Activated CD8-positive, alpha-beta memory T cell treated with anti-CD3 and anti-CD28 coated beads for 4 hours (primary cell): ENCODE measurements at places on chromosomes 6 and 20.

GRCh38 chr20:58238490-58238889 is 10.0 kb upstream of the ANKRD60 start:
- no peak for DNase-seq

- no peak for DNase-seq
These were observed 90.1 kb upstream of the MAP7 start for GRCh38 chr6:136640132-136640915.

DNA sequence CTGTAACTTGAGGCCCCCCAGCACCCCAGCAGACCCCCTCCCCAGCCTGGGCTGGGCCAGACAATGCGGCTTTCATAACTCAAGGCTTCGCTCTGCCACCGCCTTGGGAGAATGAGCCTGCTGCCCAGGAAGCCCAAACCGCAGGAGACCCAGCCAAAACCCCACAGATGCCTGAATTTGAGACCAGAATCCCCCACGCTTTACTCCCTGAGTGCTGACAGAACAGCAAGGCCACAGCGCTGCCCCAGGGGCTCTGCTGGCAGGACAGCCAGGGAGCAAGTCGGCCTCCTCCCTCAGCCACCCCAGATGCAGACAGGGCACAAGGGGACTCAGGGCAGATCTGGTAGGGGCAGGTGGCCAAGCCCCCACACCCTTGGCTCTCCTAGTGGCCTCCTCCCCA is 2.2 kb downstream of the MDFI start:
- DNase-seq: no peak

DNA sequence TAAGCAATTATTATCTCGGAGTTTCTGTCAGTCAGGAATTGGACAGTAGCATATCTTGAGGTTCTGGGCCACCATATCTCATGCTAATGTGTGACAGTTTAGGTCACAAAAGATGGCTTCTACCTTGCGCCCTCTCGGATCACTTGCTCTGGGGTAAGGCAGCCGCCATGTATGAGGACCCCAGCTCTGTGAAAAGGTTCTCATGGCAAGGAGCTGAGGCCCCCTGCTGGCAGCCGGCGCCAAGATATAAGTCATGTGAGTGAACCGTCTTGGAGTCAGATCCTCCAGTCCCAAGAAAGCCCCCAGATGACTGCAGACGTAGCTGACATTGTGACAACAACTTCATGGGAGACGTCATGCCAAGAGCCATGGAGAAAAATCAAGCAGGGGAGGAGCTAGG is 670.8 kb downstream of the KIF16B start:
- no peak for DNase-seq

- no peak for DNase-seq
These were observed 7.5 kb downstream of the BCAS1 start for GRCh38 chr20:54062812-54063280.

DNA sequence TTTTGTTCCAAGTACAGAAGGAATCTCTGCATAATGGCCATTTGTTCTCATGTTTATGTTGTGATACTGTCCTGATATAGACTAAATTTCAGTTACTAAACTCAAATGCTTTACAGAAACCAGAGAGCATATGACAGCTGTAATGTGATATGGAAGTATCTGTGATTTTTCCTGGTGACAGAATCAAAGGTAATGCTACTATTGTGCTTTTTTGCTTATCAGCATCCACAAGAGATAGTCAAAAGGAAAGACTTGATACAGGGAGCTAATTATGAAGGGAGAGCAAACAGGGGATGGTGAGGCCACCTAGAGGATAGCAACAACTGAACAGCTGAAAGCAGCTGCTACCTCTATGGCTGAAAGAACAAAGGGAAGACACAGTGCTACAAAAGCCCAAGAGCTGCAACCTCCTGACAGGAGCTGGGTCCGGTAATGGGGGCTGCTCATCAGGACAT is 181.4 kb downstream of the PHF3 start:
- no peak for DNase-seq

GRCh38 chr20:51542571-51543421 is at the start of gene NFATC2:
Gene NFATC2 (minus strand): TSS chr20:51542719. CDS start chr20:51542499, 220 bp downstream.
- DNase-seq: no peak

DNA sequence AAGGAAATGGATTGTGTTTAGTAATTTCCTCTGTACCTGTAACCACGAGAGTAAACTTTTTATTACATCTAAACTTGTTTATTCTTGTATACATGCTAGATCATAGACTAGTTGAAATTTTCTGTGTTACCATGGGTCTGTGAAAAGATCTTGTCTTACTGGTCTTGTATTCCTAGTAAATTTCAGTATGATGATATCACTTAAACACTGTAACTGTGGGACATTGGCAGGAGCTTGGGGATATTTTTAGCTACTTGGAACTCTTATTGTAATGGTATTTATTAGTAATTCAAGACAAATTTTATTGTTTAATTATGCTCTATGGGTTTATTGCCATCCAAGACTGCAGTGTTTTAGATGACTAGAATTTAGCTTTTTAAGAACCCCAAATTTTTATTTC is 25.9 kb upstream of the TULP4 start:
- DNase-seq: no peak

DNA sequence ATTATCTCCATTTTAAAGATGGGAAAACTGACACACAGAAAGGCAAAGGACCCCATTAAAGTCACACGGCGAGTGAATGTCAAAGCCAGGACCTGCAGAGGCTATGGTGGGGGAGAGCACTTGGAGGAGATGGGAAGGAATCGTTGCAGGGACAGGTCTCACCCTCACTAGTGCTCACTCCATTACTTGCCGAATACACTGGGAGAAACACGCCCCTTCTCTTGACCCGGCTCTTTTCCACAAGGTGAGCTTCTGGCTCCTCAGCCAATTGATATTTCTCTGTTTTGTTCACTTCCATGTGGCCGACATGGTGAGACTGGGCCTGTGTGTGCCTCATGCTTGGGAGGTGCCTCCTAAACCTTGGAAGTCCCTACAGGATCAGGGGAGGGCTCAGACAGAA is 117.8 kb upstream of the KCNG1 start:
- DNase-seq: no peak

DNA sequence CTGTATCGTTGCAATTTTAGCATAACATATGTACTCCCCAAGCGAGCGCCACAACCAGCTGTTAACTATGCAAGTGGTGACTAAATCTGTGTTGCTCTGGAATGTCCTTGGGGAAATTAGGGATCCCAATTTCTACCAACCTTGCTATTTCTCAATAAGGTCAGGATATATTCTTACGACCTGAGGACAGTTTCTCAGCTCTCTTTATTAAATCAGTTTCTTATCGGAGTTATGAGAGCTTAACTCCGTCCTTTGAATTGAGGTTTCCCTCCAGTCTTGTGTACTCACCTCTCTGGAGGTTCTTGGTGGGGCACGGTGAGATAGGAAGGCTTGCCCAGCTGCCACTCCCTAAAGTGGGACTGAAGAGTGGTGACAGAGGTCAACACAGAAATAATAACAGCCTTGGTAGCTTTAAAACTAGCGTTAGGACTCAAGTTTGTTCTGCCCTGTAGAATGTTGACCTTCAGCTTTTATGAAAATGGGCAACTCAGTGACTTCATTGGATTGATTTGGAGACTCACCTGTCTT is 694 bp downstream of the MRPS18B start:
- no peak for DNase-seq

DNA sequence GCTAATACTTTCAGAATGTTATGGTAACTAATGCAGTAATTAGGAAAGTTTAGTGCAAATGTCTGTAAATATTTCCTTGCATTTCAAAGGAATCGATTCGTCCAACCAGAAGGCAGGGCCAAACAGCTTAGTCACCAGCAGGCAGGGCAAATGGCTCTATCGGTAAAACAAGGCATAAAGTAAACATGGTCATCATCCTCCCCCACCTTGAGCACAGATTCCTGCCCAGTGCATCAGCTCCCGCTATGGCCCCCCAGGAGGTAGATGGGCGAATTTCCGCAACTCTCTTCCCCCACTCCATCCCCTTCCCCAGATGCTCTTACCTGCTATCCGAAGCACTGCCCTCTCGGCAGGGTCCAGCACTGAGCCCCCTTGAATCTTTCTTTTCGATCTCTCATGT is 103.8 kb upstream of the BEND6 start:
- DNase-seq: no peak

GRCh38 chr6:16698997-16699868 is 62.0 kb downstream of the ATXN1 start:
- no peak for DNase-seq

DNA sequence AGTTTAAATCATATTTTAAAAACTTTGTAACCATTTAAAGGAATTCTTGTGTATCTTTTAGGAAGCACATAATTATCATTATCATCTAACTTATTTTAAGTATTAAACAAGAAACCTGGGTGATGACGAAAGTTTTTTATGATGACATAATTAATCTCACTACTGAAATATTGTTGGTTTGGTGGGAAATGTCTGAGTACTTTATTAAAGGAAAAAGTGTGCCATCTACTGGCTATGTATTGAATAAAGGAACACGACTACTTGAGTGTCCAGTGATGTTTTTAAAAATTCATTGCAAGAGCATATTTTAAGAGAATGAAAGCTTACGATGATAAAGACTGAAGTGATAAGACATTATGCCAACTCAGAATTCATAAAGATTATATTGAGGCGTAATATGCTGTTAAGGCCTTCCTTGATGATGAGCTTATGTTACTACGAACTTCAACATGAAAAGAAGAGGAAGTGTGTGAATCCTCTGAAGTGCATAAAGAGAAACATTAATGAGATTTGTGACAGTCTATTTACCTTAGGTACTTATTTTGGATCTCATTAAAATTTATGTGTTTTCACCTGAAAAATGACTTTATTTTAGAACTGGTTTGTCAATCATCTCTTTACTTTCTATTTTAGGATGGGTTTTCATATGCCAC is 12.0 kb upstream of the TRMT11 start:
- no peak for DNase-seq

DNA sequence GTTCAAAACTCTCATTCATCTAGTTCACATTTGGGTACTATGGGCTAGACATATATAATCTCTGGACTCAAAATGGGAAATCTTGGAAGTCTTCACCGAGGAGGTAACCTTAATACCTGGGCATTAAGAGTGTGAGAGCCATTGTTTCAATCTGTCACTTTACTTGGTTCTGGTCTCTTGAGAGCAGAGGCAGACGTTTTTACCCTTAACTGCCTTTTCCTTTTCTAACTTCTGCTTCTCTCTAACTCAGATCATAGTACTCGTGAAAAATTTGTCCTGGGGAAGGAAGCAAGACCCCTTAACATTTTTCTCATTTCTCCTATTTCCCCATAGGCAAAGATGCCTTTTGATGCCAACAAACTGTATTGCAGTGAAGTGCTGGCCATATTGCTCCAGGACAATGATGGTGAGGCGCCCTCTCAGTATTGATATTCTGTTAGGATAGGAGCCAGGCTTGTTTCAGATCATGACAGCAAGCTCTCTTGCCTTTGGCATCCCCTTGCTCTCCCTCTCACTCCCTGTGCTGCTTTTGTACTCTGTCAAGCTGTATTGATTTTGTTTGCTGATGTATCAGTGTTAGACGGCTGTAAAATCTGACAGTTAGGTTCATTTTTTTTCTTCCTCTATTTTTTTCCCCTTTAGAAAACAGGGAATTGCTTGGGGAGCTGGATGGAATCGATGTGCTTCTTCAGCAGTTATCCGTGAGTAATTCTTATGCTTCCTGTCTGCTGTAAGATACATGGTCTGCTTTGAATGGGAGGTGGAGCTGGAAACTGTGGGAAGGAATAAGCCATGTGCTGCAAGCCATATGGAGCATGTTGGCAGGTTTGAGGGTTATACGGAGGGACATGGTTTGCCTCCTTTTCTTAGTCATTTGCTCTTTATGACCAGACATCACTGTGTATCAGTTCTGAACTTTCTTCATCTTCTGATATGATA is 83.5 kb downstream of the CTNNBL1 start:
- DNase-seq: no peak

DNA sequence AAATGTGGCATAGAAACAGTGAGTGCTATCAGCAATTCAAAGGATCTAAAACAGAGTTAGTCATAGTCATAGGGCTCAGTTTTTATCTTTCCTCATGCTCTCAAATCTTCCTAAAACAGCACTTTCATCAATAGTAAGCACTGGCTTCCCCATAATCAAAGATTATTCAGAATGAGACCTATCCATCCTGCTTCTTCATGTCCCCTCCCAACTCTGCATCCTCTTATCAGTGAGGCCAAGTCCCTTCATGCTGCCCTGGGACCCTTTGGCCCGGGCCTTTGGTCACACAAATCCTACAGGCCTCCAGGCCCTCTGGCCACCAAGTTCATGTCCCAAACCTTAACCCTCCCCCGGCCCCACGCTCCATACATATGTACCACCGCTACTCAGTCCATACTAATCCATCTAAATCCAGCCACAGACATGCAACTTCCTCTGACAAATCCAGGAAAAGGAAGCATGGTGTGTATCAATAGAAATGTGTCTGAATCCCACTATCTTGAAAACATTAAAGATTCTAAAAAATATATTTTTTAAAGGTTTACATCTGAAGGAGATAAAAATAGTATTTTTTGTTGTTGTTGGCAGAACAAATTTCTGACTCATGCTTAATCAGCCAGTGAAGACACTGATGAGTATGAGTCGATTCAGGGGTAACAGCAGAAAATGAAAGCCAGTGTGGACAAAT is 143.5 kb downstream of the PDE7B start:
- DNase-seq: no peak

- no peak for DNase-seq
These were observed 62.2 kb upstream of the PLEKHG1 start for GRCh38 chr6:150537491-150537890.

GRCh38 chr6:146543940-146544615 is 445 bp downstream of the RAB32 start:
- DNase-seq: no peak

DNA sequence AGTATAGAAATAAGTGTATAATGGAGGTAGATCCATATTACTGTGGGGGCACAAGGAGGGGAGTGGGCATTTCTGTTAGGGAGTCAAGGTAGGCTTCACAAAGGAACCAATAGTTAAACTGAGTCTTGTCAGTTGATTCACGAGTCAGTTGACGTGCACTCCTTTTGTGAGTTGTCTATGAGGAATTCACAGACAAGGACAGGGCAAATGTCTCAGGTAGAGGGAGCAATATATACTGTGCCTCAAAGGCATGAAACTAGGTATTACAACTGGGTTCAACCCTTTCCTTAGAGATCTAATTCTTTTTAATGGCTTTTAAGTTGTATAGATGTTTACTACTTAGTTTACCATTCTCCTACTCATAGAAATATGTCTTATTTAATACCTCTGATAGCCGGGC is 11.0 kb downstream of the TMEM14C start:
- no peak for DNase-seq

GRCh38 chr20:3745686-3746173 is 13.2 kb downstream of the HSPA12B start:
- no peak for DNase-seq

DNA sequence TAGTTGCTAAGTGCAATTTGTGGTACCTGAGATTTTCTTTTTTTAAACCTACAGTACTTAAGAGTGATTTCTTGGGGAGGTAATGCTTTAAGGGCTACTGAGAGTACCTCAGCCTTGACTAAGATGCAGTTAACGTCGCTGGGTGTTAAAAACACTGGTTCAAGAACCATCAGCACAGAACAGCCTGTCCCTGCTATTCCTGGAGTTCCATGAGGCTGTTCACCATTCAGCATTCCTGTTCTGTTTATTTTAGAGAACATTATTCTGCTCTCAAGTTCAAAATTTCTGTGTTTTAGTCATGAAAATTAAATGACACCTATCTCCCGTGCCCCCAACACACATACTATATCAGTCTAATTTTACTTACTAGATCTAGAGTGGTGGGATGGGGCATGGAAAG is 1.7 kb upstream of the PRELID3B start:
- no peak for DNase-seq
